Left ventricle myocardium inferior (tissue), 1 donor: ENCODE measurements at places on chromosomes 5 and 9.
A peak's percentile ranks its signal among the peaks of the same experiment; 100 is the strongest.

DNA sequence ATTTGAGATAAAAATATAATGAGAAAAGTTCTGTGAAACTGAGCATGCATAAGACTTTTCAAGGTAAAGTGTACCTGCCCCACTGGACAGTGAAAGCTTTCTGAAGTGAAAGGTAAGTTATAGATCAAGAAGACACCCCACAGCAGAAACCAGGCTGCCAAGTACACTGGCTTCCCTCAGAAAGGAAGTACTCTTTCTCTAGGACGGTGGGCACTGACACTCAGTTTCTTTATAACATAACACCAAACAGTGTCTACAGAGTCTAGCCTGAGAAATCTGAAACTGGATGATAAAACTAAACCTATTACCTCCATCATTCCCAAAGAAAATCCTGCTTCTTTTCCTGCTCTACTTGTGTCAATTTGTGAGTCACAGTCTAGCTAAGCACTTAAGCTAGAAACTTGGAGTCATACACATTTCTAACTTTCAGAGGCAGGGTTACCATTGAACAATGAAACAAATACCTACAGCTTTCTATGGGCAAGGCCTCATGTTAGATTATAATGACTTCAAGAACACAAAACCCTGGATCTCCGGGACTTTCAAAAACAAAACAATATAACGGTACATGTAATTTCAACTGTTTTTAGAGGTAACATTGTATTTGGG is 136.7 kb downstream of the CPLANE1 start:
- no peak for DNase-seq

DNA sequence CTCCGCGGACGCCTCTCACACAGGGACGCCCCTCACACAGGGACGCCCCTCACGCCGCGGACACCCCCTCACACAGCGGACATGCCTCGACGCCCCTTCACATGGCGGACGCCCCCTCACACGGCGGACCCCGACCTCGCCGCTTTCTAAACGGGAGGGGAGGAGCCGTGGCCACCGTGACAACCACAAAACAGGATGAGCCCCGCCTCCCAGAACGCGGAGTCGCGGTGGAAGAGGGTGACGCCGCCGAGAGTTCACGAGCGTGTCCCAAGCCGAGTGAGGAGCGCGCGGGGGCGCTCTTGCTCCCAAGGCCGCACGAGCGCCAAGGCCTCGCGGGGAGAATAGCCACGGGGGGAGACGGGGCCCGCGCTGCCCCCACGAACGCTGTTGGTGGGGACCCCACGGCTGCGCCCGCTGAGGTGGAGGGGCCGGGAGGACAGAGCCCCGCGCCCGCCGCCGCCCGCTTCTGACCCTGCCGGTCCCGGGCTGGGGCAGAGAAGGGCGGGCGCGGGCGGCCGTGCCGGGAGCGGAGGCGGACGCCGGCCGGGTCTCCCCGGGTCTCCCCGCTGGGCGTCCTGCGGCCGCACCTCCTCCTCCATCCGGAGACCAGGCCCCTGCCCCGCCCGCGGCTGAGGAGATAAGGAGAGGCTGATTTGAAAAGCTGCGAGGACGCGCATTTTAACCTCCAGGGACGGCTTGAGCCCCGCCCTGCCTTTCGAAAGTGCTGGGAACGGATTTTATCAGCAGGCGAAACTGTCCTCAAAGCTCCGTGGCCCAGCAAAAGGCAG is 3.9 kb upstream of the NKD2 start:
- peak; percentile 88 for DNase-seq

DNA sequence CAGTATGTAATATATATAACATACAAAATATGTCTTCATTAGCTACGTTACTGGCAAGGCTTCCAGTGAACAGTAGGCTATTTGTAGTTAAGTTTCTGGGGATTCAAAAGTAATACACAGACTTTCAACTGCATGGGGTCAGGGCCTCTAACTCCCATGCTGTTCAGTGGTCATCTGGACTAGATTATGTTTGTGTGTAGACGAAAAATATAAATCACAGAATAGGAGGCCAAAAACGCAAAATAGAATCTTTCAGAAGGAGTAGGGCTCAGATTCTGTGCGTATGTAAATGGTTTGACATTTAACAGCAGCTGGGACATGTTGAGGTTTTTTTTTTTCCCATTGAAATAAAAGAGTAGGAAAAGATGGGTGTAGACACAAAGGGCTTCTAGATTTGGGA is 1048.7 kb upstream of the WWC1 start:
- DNase-seq: no peak

GRCh38 chr9:98135938-98136337 is 16.9 kb upstream of the TRIM14 start:
- DNase-seq: no peak
